ENCODE measurements at places on chromosomes 11 and 22. TPM values are rescaled to one million over a fixed set of nuclear protein-coding genes. Genes with fewer than 3 reads are reported as not detected.

DNA sequence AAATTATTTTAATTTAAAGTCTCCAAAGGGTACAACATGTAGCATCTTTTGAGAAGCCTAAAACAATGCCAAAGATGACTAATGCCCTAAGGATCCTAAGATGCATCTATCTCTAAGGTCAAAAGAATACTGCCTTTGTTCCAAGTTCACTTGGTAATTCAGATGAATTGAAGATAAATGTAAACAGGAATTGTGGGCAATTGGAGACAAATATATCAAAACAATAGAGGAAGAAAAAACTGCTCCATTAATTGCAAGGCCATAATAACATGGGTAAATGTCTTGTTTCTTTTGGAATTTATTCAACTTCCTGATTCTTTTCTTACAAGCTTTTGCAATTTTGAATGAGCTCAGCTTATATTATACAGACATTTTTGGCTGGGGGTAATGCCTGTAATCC lies 338.6 kb downstream of the TTC28 start:
- no peak overlapping the region for H3K27ac ChIP-seq
- no peaks in the 10 kb centered on the region for H3K36me3 ChIP-seq
- no peak overlapping the region for H3K4me3 ChIP-seq
- peak; percentile 50 for DNase-seq
- no peaks in the 10 kb centered on the region for H3K27me3 ChIP-seq

DNA sequence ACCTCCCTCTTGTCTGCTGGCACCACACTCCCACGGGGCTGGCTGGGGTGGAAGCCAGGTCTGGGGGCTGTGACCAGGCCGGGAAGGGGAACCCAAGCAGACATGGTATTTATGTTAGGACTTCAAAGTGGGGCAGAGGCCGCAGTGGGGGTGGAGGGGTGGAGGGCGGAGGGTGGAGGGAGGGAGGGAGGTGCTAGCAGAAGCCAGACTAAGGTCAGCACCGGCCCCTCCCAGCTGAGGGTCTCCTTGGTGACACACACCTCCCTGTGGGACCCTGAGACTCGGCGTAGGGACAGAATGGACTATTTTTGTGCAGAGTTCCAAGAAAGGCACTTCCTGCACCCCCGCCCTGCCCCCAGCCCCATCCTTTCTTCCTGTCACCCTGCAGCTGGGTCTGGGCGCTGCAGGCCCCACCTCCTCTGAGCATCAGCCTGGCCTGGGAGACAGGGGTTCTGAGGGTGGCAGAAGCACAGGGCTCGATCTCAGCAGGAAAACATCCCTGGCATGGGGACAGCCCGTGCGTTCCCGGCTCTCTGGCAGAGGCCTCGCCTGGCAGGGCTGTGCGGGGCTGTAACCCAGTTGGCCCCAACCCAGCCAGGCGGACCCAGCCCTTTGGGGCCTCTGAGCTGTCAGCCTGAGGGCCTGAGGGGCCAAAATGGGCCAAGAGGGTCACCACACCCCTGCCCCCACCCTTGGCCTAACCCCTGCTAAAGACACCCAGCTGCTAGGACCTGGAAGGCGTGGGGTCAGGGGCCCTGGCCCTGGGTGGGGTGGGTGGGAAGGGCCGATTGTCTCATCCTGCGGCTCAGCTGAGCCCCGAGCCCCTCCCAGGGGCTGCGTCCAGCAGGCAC lies 9.6 kb upstream of the CD248 start:
- no peaks in the 10 kb centered on the region for H3K27me3 ChIP-seq
- H3K27ac ChIP-seq: no peak overlapping the region
- H3K36me3 ChIP-seq: no peaks in the 10 kb centered on the region

SLC17A6 gene
- not detected for total RNA-seq

NELL1 gene
- 7.4 TPM for total RNA-seq

- no peak overlapping the region for H3K27ac ChIP-seq
- no peaks in the 10 kb centered on the region for H3K4me1 ChIP-seq
- DNase-seq: no peak
- no peak overlapping the region for H3K4me3 ChIP-seq
- H3K36me3 ChIP-seq: no peaks in the 10 kb centered on the region
Observed at GRCh38 chr11:19725379-19726079, 12.9 kb downstream of the NAV2 start.

DNA sequence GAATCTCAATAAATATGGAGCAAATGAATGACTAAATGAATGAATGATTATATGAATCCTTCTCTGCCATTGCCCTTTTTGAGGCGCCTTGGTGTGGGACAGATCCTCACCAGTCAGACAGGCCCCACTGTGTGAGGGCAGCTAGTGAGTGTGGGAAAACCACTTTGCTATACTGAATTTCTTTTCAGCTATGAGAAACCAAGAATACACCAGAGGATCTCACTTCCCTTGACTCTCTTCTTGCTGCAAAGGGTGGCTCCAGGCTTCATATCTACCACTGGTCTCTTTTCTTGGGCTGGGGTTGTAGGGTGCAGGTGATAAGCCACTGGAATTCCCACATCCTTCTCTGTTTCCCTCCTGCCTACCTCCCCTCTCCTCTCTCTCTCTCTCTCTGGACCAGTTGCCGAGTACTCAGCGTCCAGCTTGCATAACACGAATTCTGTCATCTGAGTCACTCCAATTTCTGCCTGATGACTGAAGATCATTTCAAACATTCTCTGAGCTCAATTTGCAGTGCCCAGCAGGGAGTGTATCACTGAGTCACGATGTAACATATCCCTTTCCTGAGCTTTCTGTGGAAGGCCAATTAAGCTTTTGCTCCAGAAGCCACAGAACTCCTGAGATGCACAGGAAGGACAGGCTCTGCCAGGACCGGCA lies 304.3 kb upstream of the NCAM1 start:
- H3K36me3 ChIP-seq: no peaks in the 10 kb centered on the region
- peaks cover 18% of the 10 kb centered on the region for H3K4me1 ChIP-seq
- no peaks in the 10 kb centered on the region for H3K27me3 ChIP-seq
- H3K27ac ChIP-seq: no peak overlapping the region
- DNase-seq: peak; percentile 42
- H3K4me3 ChIP-seq: no peak overlapping the region

DNA sequence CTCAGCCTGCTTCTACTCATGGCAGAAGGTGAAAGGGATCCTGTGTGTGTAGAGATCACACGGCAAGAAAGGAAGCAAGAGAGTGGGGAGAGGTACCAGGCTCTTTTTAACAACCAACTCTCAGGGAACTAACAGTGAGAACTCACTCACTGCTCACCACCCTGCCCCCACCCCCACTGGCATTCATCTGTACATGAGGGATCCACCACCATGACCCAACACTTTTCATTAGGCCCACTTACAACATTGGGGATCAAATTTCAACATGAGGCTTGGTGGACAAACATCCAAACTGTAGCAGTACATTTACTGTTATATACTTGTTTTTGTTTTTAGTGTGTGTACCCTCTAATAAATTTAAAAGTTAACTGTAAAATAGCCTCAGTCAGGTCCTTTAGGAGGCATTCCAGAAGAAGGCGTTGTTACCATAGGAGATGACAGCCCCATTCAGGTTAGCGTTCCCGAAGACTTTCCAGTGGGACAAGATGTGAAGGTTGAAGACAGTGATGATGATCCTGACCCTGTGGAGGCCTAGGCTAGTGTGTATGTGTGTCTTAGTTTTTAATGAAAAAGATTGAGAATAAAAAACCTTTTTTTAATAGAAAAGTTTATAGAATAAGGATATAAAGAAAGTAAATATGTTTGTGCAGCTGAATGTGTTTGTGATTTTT lies 11.3 kb downstream of the CUL5 start:
- H3K4me3 ChIP-seq: no peak overlapping the region
- DNase-seq: peak; percentile 34
- no peaks in the 10 kb centered on the region for H3K27me3 ChIP-seq

GRCh38 chr22:33110562-33111163 lies 52.5 kb upstream of the SYN3 start:
- no peak overlapping the region for H3K27ac ChIP-seq
- no peaks in the 10 kb centered on the region for H3K36me3 ChIP-seq
- H3K4me3 ChIP-seq: no peak overlapping the region
- no peak for DNase-seq
- no peaks in the 10 kb centered on the region for H3K27me3 ChIP-seq
- peaks cover 8% of the 10 kb centered on the region for H3K4me1 ChIP-seq

MUC6 gene
- total RNA-seq: not detected

DNA sequence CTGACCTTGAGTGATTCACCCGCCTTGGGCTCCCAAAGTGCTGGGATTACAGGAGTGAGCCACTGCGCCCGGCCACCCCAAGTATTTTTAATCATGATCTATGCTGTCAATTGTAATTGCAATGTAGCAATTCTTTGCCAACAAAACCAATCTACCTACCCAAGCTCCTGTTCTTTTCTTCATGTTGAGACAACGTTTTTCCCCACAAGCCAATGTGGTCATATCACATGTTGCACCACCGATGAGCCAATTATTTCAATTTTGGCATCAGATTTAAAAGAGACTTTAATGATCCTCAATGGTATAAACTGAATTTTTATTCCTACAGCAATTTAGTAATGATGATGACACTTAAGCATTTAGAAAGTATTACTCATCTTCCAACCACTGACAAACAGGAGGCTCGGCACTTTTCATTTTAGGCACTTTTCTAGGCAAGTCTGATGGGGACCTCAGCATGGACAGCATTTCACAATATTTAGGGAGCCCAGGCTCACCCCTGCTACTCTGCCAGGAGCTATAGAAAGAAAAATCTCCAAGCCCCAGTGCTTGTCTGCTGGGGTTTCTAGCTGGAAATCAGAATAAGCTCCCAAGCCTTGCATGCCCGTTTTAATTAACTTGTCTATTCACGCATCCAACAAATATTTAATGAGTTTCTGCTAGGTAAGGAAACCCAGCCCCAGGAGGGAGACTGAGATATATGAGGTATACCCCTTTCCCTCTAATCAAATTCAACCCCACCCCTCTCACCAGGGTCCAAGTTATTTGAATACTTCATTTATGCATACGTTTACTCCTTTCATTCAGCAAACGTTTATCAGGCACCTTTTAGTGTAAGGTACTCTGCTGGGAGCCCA lies 291.4 kb downstream of the ST3GAL4 start:
- H3K4me3 ChIP-seq: no peak overlapping the region
- no peaks in the 10 kb centered on the region for H3K27me3 ChIP-seq
- H3K36me3 ChIP-seq: no peaks in the 10 kb centered on the region
- no peaks in the 10 kb centered on the region for H3K4me1 ChIP-seq
- H3K27ac ChIP-seq: no peak overlapping the region

- H3K4me3 ChIP-seq: no peak overlapping the region
- peaks cover 6% of the 10 kb centered on the region for H3K4me1 ChIP-seq
- no peaks in the 10 kb centered on the region for H3K36me3 ChIP-seq
- peak; percentile 94 for DNase-seq
- H3K27me3 ChIP-seq: no peaks in the 10 kb centered on the region
Observed at GRCh38 chr11:6248248-6248647, 9.4 kb downstream of the CNGA4 start.

DNA sequence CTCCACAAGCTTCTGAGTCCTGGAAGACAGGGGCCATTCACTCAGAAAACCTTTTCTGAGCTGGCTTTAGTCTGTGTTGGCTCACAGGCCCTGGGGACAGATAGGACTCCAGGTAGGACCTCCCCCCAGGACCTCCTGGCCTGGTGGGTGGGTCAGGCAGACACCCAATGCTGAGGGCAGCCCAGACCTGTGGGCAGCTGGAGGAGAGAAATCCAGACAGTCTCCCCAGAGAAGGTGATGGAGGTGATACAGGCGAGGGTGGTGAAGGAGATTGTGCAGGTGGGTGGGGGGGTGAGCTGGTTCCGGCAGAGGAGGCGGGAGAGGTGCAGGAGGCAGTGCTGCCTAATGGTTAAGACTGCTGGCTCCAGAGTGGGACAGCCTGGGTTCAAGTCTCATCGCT lies 15.6 kb downstream of the LRRC32 start:
- DNase-seq: no peak
- H3K27ac ChIP-seq: peak overlapping the region; percentile 57
- H3K4me3 ChIP-seq: no peak overlapping the region
- no peaks in the 10 kb centered on the region for H3K36me3 ChIP-seq

DNA sequence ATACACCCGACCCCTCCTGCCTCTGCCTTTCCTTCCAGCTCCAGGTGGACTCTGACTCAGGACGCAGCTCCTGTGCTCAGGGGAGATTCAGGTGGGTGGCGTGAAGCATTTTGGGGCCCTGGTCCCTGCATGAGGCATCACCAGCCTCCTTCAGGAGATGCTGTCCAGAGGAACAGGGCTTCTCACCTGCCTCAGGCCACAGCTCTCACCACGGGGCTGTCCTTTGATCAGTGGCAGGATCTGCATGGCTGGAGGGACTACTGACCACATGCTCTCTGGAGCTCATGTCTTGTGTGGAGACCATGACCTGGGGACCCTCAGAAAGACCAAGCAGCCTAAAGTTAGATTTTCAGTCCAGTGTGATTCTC lies 58.8 kb downstream of the GGTLC2 start:
- H3K4me3 ChIP-seq: no peak overlapping the region
- no peaks in the 10 kb centered on the region for H3K36me3 ChIP-seq
- H3K27ac ChIP-seq: no peak overlapping the region
- DNase-seq: no peak
- H3K27me3 ChIP-seq: no peaks in the 10 kb centered on the region
- no peaks in the 10 kb centered on the region for H3K4me1 ChIP-seq

DNA sequence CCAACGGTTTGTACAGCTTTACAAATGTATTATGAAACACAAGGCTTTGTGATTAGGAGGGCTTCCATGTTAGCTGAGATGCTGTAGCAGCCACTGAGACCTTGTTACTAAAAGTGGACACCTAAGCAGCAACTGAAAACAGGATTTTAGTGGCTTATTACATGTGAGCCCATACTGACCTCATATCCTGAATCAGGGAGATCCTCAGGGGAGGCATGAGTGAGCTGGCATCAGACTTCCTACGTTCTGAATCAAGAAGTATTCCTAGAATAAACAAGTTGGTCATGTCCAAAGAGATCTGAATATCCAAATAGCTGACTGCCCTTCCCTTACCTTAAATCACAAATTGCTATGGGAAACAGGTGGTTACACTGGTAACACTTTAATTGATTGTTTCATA lies 59.1 kb upstream of the SCUBE2 start:
- H3K27ac ChIP-seq: no peak overlapping the region
- peaks cover 58% of the 10 kb centered on the region for H3K36me3 ChIP-seq
- no peak overlapping the region for H3K4me3 ChIP-seq

ARHGEF12 gene
- total RNA-seq: 29.9 TPM

DNA sequence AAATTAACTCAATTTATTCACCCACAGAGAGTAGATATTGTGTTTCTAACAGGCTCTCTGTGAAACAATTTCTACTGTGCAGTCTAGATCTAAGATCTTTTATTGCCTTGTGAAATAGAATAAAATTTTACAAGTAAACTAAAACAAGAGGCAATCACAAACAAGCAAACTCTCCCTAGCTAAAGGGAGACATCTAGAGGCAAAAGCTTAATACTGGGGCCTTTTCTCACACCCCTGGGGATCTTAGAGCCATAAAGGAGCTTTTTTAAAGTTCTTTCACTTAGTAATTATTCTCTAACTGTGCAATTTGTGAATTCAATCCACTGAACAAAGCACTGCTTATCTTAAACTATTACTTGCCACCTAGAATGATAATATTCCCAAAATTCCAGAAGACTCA lies 19.7 kb downstream of the ALG9 start:
- no peaks in the 10 kb centered on the region for H3K27me3 ChIP-seq
- H3K36me3 ChIP-seq: peaks cover 16% of the 10 kb centered on the region
- no peak overlapping the region for H3K4me3 ChIP-seq
- DNase-seq: no peak

CEP126 gene
- 0.53 TPM for total RNA-seq

GRCh38 chr11:62926680-62927455 lies 5.7 kb upstream of the CHRM1 start:
- no peaks in the 10 kb centered on the region for H3K36me3 ChIP-seq
- DNase-seq: no peak
- H3K4me3 ChIP-seq: no peak overlapping the region

- no peaks in the 10 kb centered on the region for H3K36me3 ChIP-seq
- no peaks in the 10 kb centered on the region for H3K27me3 ChIP-seq
- H3K27ac ChIP-seq: no peak overlapping the region
Observed at GRCh38 chr11:34516247-34517040, 2.9 kb upstream of the ELF5 start.
